ENCODE measurements at places on chromosomes 3 and 15.

DNA sequence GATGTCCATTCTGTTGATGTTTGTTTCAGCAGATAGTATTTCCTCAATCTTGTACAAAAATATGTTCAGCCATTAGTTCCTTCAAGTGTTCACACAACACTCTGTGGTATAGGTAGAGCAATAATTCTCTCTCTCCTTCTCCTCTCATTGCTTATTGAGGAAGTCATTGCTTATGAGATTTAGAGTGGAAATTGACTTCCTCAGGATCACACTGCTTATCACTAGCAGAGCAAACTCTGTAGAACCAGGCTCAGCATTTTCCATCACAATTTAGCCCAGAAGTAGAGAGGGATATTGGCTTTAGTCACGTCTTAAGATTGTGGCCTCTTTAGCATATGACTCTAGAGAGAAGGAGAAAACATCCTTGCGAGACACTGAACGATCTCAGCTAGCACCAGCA, 31.2 kb downstream of the RAB11A start:
- DNase-seq: no peak

DNA sequence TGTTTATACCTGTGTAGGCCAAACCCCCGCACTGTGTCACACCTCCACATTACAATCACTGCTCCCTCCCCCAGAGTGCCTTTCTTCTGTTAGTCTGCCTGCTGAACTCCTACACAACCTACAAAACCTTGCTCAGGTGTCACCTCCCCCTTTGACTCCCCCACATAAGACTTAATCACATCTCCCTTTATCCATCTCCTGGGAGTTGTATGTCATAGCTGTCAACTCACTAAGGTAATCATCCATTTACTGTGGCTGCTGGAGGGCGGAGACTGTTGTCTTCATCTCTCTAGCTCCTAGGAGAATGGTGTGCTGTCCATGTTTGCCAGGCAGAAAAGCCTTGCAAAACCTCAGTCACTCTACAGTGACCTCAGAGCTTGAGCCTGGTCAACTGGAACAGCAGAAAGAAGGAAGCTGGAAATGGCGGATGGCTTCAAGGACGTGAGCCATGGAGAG, 43.8 kb downstream of the ZNF710 start:
- DNase-seq: no peak

DNA sequence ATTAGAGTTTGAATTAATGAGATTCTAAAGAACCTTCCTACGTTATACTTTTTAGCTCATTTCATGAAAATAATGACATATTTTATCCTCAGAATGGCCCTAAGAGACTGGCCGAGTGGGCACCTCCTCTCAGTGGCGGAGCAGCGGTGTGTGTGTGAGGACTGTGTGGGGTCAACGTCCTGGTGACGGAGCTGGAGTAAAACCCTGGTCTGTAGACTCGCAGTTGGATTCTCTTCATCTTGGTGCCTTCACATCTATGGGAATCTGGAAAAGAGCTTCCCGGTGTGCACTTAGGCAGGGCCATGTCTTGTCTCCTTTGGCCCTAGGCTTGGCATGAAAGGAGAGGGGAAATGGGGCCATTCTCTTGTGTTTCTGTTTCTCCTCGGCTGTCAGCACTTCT, 21.4 kb upstream of the PAQR5 start:
- no peak for DNase-seq

GRCh38 chr3:186281176-186281575, 80.9 kb downstream of the DGKG start:
- DNase-seq: no peak

GRCh38 chr3:81769299-81769698, 7.9 kb upstream of the GBE1 start:
- no peak for DNase-seq

GRCh38 chr15:70856177-70856883, 2.4 kb upstream of the LARP6 start:
- no peak for DNase-seq

GRCh38 chr15:59946084-59946483, 58.0 kb upstream of the FOXB1 start:
- no peak for DNase-seq

DNA sequence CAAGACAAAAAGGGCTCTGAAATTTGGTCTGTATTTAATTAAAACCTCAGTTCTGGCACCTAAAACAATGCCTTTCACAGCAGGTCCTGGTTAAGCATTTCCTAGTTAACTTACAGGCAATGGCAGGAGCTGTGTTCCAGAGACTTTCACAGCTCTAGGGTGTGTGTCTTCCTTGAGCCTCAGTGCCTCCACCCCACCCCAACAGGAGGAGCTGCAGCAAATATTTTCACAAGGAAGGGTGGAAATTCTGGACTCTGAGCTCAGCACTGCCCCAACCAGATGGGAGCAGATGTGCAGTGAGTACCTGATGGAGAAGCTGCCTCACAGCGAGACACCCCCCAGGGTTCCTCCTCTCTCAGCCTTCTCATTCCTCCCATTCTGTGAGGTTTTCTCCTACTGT, 106.3 kb upstream of the SPATA12 start:
- no peak for DNase-seq

DNA sequence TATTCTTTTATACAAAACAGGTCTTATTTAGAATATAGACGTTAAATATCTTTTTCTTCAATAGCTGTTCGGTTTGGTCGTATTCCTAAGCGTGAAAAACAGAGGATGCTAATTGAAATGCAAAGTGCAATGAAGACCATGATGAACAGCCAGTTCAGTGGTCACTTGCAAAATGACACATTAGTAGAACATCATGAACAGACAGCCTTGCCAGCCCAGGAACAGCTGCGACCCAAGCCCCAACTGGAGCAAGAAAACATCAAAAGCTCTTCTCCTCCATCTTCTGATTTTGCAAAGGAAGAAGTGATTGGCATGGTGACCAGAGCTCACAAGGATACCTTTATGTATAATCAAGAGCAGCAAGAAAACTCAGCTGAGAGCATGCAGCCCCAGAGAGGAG, 16.8 kb downstream of the NR1D2 start:
- DNase-seq: no peak

DNA sequence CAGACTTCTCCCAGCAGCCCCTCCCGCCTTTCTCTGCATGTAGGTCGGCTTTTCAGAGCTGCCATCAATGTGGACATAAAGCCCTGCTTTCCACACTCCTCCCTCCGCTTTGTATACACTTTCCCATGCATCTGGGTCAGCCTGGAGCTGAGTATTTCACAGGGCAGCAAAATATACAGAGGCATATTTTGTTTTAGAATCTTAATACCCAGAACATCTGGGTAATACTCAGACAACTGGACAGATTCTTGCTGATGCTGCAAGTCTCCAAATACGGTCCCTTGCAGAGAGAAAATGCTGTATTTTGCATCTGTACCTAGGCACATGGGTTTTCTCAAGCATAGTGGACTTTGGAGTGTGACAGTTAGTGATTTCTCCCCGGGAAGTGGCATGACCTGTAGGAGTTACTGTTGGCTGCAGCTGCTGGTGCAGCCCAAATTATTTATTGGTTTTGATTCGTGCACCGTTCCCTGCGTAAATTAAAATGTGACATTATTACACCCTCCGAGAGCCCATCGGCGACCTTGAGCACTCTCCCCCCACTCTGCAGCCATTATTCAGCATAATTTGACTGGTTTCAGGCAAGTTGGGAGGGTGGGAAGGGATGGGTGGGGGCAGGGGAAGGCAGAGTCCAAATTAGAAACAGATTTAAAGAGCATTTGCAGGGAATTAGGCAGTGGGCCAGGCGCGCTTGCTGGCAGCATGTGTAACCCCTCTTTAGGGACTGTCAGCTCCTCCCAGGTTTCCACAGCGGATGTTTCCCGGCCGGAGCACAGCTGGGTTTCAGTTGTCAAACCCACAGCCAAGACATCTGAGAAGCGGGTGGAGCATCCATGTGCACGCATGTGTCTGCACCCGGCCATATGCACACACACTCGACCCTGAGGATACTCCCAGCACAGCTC, 100.8 kb downstream of the CPN2 start:
- no peak for DNase-seq

- no peak for DNase-seq
These were observed 4.7 kb downstream of the SLC51A start for GRCh38 chr3:196220991-196221390.

GRCh38 chr3:184145111-184145524, 10.0 kb downstream of the EIF2B5 start:
- no peak for DNase-seq

DNA sequence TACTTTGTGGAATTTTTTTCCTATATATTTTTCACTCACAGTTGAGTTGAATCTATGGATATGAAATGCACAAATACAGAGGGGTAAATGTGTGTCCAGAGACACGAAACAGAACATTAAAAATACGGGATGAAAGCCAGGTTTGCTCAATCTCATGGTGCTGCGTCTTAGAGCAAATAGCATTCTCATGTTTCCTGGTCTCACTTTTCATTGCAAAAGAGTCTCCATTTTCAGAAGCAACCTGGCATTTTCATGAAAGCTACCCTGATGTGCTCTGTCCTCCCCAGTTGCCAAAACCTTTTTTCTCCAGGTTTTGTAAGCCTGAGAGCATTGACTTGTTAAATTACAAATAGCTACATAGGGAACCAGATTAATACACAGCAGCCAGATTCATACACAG, 49.5 kb upstream of the MBNL1 start:
- DNase-seq: no peak

DNA sequence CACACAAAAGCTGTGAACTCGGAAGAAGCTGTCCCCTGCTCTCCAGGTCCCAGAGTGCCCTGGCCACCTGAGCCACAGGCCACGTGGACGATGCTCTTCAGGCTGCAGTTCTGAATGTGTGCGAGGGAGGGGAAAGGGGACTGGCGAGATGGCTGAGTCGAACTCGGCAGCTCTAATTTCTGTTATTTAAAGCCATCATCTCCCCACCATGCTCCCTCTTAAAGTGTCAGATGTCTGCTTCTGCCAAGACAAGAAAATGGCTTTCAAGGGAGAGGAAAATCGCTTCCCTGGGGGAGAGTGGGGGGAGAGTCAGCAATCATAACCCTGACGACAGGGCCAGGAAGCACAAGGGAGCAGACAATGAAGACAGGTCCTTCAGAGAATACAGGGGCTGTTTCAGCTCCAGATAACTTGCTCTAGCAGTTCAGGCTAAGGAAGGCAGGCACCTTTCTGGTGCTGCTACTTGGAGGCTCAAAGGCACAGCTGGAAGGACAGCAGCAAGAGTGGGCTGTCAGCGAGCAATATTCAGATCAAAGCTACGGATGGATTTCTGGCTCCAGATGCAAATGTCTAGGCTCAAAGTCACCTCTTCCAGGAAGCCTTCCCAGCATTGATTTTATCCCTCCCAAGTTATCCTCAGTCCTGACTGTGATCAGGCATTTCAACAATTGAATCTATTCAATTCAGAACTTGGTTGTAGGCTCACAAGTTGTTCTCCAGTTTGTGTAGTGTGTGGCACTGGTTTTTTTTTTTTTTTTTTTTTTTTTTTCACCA, 15.5 kb upstream of the CCDC33 start:
- no peak for DNase-seq

GRCh38 chr15:43329217-43329959, 985 bp downstream of the LCMT2 start:
- DNase-seq: no peak

DNA sequence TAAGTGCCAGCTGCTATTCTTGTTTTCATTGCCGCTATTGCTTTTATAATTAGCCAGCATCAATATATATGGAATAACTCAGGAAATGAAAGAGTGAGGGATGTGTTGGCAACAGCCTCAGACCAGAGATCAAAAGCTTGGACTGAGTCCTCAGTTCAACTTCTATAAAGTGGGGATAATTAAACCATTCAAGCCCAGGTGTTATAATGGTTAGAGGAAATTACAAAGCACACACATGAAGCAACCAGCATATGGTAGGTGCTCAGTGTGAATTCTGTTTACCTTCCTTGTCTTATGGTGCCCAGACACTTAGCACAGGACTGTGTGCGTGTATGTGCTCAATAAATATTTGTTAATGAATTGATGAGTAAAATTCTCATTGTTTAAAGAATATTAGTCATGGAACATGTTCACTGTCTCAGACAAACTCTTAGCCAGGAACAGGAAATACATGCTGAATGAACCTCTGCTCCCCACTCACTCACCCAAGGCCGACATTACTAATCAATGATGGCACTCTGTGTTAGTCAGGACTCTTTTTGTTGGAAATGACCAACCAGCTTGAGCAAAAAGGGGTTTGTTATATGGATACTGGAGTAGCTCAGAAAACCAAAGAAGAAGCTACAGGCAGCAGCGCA, 16.7 kb upstream of the CCDC174 start:
- DNase-seq: no peak

GRCh38 chr15:68369931-68370767, 61.8 kb downstream of the ITGA11 start:
- DNase-seq: no peak

DNA sequence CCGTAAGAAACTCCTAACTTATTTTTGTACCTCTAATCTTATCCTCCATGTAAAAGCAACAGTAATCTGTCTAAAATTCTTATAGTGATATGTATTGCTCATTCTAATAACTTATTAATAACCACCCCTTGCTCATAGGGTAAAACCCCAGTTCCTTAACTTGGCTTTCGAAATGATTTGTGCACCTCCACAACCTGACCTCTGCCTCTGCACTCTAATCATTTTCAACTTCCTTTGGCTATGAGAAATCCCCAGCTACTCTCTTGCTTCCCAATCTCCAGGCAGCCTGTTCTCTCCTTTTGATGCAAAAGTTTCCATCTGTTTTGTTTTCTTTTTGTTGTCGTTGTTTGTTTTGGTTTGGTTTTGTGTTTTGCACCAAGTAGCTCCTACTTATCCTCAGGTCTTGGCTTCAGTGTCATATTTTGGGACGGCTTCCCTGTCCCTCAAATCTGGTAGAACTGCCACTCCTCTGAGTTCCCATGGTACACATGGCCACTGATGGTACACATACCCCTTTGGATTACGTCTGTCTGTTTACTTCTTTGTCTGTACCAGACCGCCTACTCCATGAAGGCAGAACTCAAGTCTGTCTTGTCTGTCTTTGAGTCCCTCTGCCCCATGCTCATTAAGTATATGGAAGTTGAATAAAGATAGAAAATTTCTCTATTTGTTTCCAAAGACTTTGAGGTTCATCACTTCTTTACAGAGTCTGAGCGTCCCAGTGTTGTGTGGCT, 105.6 kb upstream of the TGFBR2 start:
- no peak for DNase-seq

DNA sequence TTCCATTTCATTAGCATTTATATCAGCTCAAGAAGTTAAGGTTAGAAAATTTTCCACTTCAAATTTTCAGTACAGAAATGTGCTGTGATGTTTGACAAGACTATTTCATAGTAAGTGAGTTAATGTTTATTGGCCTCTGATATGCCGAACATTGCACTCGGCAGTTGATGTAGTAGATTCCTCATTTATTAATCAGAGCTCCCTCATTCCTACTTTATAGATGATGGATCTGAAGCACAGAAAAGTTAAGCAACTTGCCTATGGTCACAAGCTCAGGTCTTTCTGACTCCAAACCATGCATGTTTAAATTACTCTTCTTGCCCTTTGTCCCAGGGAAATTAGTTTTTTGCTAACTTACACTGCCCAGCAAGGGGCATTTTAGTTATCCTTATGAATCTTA, 92.0 kb downstream of the ATG7 start:
- DNase-seq: no peak

- DNase-seq: no peak
These were observed 17.9 kb upstream of the PAQR5 start for GRCh38 chr15:69280783-69281182.

Measured in stimulated activated CD4-positive, alpha-beta T cell treated with anti-CD3 and anti-CD28 coated beads, Interleukin-2, amount 100 ng/mL, for 48 hours (primary cell).